NCI-H1436 treated with DMSO at 0.1 percent for 48 hours (cell line): ENCODE measurements at places on chromosomes 1 and 21.

- DNase-seq: no peak
Observed at GRCh38 chr1:186208405-186209129, 166.5 kb downstream of the TPR start.

- no peak for DNase-seq
Observed at GRCh38 chr1:42765832-42766740, 742 bp downstream of the P3H1 start.

- DNase-seq: no peak
Observed at GRCh38 chr1:177975588-177976495, 6.0 kb upstream of the SEC16B start.

DNA sequence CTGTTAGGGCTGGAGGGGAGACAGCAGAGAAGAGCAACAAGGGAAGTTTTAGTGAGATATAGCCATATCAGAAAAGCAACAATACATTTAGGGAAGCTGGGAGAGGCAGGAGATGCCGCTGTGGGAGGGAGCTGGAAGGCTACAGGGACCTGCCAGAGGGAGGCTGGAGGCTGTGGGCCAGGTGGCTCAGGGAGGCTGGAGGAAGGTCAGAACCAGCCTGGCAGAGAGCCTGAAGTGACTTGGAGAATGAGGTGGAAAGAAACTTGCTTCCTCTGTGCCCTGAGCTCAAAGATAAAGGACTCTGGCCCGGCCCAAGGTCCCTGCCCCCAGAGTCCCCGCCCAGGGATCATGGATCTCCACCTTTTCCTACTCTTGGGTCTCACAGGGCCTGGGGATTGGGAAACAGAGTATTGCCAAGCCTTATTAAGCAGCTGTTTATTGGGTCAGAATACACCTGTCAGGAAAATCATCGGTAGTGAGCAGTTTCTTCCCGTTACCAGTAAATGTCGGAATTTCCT, 85.9 kb downstream of the KIF26B start:
- no peak for DNase-seq
